Dermis microvascular lymphatic vessel endothelial cell (primary cell): ENCODE measurements at places on chromosomes 1 and 21. TPM values are rescaled to one million over a fixed set of nuclear protein-coding genes. Genes with fewer than 3 reads are reported as not detected.
A peak's percentile ranks its signal among the peaks of the same experiment; 100 is the strongest.

DNA sequence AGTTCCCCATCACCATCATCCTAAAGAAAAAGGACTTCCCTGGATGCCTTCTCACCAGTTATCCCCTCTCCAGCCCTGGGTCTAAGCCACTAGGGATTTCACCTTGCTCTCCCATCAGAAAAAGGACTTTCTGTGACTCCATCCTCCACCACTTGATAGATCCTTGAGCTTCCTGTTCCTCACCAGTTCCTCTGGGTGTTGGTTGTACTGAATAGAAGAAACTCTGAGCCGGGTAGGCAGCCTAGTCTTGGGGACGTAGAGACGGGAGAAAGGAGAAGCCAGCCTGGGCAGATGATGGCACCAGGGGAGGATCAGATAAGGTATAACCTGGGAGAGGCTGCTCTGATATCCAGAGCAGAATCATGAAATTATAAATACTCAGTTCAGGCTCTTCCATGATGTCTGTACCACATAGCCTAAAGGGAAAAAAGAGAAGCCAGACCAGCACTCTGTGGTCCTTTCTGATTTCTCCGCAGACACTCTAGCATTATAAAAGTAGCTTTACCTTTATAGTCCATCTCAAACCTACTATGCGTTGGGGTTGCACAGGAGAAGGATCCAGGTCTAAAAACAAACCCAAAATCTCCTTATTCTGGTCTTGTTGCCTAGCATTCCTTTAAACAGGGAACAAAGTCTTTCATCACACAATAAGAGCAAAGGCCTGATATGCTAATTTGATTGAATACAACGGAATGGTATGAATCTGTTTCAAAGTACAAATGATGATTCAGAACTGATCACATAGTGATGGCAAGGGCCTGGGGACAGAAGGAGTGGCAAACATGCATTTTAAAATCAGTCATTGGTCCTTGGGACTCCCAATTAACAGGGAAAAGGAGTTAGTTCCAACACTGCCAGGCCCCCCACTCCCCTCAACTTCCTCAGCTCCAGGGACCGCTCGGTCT is 1.2 kb upstream of the CD34 start:
- DNase-seq: no peak

The CA6 gene
- not detected in 2 replicates for total RNA-seq

GRCh38 chr21:33980276-33980916 is 64.8 kb upstream of the ATP5PO start:
- no peak for DNase-seq

The GSTM1 gene
- not detected in 2 replicates for total RNA-seq

- DNase-seq: peak; percentile 40
These were observed 14.1 kb upstream of the NUAK2 start for GRCh38 chr1:205335692-205336091.
